HCT116 (cell line): ENCODE measurements at places on chromosomes 5 and 9.

- no peak for DNase-seq
Observed at GRCh38 chr9:17631396-17631795, 52.5 kb downstream of the SH3GL2 start.

DNA sequence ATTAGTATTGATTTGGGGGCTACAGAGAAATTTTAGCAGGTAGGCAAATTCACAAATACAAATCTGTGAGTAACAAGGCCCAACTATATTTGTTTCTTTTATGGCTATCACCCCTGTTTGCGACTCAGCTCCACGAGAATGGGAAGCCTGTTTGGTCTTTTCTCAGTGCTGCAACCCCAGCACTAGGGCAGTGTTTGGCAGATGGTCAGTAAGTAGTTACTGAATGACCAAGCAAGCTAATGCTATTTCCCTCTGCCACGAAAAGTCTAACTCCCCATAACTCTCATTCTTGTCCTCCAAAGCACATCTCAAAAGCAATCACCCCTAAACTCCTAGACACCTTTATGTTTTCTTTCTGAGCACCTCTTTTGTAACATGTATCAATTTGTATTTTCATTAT is 245.6 kb downstream of the DNAH5 start:
- DNase-seq: no peak

DNA sequence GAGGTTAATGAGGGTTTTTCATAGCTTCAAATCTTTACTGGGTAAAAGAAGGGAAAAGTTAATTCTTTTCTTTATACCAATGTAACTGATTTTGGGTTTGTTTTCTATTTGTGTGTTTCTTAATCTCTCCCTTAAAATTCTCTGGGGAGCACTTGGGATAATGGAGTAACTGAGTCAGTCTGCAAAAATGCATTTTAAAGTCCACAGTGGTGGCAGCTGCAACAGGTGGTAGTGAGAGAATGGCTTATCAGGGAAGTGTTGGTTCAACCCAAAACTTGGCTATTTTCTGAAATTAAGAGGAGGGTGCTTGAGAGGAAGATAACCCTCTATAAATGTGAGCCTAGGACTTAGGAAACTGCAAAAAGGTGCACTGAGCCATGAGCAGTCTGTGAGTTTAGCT is 39.9 kb upstream of the ASTN2 start:
- DNase-seq: no peak

- no peak for DNase-seq
Observed at GRCh38 chr5:39555788-39556187, 131.0 kb upstream of the DAB2 start.

GRCh38 chr5:145942201-145942600 is 5.8 kb downstream of the SH3RF2 start:
- DNase-seq: no peak

GRCh38 chr5:107574287-107574686 is 96.5 kb downstream of the EFNA5 start:
- no peak for DNase-seq

- peak; percentile 62 for DNase-seq
Observed at GRCh38 chr9:131349881-131350563, 43.9 kb upstream of the PRRC2B start.

GRCh38 chr9:115877852-115878438 is 275.6 kb upstream of the PAPPA start:
- DNase-seq: no peak

GRCh38 chr5:110846398-110847001 is 107.7 kb downstream of the SLC25A46 start:
- no peak for DNase-seq

DNA sequence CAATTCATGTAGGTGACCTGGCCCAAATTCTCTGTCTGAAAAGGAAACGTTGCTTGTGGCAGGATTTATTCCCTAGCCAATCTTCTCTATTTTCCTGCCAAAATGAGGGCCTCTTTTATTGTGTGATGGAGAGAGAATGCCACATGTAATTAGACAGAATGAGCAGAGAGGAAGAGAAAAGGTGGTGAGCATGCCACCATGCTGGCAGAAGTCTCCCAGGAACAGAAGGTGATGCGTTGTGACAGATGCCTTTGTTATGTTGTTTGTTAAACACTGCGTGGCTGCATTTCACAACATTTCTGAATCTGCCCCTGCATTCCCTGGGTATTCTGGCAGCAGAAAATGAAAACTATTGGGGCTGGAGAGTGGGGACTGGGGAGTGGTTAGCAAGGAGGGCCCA is 577.6 kb downstream of the TLR4 start:
- DNase-seq: no peak

DNA sequence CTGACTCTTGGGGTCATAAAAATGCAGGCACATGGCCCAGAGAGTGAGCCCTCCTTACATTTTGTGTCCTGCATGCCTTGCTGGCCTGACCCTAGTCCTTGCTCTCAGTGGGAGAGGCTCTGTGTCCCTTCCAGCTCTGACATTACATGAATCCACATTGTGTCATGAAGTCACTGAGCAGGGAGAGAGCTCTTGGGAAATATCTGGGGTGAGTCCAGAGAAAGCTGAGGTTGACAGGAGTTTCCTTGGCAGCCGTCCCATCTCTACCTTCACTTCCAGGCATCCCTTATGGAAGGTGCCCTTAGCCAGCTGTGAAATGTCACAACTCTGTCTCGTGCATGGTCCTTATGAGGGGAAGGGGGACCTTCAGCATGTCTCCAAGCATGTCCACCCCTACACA is 41.0 kb downstream of the FAT2 start:
- no peak for DNase-seq

GRCh38 chr5:175854231-175855040 is 16.9 kb upstream of the CPLX2 start:
- DNase-seq: no peak

GRCh38 chr5:154435226-154435625 is 10.6 kb upstream of the SAP30L start:
- DNase-seq: no peak

DNA sequence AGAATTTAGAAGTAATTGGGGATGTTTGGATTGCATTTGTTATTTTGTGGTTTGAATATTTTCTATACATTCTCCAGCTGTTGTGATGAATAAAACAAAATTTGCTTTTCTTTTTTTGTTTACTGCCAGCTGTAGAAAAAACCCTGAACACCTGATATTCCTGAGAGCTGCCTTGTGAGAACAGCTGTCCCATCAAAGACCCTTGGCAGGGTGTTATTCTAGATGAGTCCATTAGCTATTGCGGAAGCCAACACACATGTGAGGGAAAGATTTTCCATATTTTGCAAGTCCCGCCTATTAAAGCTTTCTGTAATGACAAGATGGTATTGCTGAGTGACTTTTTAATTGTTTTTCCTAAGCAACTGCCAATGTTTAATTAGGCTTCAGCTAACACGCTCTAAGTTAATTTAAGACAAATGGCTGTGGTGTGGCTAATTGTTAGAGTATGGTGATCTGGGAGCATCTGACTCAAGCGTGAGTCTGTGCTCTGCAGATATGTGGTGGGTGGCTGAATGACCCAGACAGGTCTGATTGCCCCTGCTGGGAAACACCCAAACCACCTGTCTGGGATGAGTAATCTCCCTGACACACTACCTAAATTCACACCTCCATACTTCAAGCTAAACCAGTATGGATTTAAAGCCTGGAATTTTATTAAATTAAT is 86.5 kb upstream of the PRLR start:
- DNase-seq: no peak

DNA sequence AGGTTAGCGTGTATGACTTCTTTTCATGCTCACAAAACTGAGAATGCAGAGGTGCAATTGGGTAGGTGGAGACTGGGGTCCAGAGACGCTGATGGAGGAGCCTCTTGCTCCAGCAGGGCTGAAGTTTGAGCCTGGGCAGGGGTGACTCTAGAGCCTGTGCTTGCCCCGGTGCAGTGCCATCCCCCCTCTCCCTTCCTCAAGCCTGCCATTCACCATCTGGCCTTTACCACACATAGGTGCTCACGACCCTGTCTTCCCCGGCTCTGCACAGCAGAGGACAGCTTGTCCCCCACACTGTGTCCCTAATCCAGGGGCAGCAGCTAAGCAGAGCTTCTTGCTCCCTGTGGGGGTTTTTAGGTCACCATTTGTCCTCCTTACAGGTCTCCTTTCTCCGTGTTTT is 86.5 kb downstream of the DAP start:
- no peak for DNase-seq

DNA sequence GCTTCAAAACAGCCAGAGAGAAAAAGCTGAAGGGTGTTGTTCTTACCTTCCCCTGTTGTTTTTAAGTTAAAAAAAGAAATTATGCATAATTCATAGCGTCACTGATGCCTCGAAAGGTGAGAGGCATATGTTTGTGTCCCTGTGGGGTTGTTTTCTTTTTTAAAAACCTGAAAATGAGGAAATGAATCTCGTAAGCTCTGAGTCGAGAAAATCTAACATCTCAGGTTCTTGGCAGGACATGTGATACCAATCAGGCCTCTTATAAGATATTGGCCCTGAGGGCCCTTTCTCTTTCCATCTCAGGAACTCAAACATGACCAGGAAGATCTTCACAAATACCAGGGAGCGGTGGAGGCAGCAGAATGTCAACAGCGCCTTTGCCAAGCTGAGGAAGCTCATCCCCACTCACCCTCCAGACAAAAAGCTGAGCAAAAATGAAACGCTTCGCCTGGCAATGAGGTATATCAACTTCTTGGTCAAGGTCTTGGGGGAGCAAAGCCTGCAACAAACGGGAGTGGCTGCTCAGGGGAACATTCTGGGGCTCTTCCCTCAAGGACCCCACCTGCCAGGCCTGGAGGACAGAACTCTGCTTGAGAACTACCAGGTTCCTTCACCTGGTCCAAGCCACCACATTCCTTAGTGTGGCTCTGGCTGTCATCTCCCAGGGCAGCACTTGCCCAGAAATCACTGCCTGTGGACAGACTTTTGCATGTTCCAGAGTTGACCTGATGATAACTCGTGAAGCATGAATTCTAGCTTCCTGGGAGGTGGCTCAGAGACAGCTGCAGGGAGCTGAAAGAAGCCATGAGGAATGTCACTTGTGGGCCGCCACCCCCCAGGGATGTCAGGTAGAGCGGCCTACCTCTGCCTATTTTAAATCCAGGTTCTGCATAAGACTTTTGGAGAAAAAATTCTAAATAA is at the start of gene TAL2:
TSS of gene TAL2 (plus strand) at position 274 of the 921 bp plus-strand sequence. CDS start at position 314, 40 bp downstream.
- DNase-seq: no peak

GRCh38 chr9:4297151-4297785 is 2.6 kb downstream of the GLIS3 start:
- DNase-seq: peak; percentile 79

DNA sequence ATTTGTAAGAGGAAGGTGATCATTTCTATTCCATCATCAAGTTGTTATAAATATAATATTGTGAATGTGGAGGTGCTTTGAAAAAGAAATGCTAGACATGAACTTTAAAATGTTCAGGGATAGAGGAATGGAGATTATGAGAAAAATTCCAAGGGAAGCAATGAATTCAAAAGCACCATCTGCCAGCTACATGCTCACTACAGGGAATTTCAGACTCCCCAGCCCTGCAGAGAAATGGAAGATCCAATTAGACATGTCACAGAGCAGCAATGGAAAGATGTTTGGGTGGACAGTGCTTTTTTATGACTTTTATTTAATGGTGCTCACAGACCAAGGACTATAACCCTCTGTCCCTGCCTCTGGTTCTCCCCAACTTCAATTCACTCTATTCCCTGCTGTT is 209.7 kb downstream of the ESM1 start:
- no peak for DNase-seq

DNA sequence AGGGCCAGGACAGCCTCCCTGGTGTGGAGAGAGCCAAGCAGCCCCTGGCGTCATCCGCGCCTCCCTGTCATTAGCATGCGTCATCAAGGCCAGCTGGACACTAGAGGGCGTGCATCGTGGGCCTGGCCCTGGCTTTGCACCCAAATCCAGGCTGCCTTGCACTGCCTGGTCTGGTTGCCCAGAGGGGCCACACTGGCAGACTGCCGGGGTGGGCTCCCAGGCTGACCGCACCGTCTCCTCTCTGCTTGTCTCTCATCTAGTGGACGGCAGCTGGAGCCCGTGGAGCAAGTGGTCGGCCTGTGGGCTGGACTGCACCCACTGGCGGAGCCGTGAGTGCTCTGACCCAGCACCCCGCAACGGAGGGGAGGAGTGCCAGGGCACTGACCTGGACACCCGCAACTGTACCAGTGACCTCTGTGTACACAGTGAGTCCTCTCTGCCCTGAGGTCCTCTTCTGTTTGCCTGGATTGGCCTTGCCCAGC is 29.0 kb downstream of the HK3 start:
- peak; percentile 57 for DNase-seq

- peak; percentile 48 for DNase-seq
Observed at GRCh38 chr5:127757576-127757975, 54.4 kb downstream of the CCDC192 start.

- DNase-seq: no peak
Observed at GRCh38 chr5:175714479-175715085, 56.7 kb downstream of the HRH2 start.

- no peak for DNase-seq
Observed at GRCh38 chr9:82891321-82891720, 171.6 kb downstream of the RASEF start.

DNA sequence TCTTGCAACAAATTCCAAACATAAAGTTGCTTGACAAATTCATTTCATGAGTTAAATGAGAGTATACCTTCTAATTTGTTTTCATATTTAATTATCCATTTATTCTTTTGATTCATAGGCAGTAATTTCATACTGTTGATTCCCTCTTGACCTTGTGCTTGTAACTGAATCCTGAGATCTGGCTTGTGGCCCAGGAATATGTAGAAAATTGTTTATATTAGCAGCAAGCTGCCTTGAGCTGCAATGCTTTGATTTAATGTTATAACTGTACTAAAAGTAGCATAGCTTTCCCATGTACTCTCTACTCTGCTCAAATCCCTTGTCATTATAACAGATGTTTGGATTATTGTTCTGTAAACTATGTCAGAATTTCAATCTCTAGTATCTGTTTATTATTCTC is 780.7 kb downstream of the NR2F1-AS1 start:
- no peak for DNase-seq

DNA sequence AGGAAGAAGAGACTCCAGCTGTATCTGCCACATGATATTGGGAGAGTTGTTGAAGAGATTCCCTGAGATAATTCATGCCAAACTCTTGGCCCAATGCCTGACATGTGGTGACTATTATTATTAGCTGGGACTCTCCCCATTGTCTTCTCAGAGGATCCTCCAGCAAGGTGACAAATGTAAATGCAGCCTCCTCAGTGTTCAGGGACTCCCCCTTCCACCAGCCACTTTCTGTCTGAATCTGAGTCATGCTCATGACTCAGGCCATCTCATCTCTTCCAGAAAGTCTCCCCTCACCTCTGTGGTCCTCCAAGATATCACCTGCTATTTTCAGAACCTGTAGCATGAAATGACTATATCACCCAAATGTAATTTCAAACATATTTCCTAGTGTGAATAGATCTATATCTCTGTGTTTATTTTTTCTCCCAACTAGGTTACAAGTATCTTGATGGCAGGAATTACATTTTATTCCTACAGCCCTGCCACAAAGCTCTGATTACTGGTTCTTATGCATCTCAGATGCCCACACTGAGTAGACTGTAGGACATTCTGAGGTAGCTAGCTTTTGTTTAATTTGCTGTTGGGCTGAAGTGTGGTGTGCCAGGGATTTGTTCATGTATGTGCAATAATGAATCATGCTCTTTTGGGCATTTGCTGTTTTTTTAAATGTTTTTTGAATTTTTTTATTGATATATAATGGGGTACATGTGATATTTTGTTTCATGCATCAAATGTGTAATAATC is 126.6 kb upstream of the IL12B start:
- peak; percentile 13 for DNase-seq

GRCh38 chr5:168244838-168245559 is 46.4 kb upstream of the WWC1 start:
- no peak for DNase-seq

- no peak for DNase-seq
Observed at GRCh38 chr5:180161420-180162303, 47.3 kb downstream of the RASGEF1C start.

- no peak for DNase-seq
Observed at GRCh38 chr5:31614151-31615020, 24.5 kb upstream of the PDZD2 start.
